Urinary bladder (tissue), 4 donors: ENCODE measurements at places on chromosomes 13 and 19. TPM values are rescaled to one million over a fixed set of nuclear protein-coding genes. Genes with fewer than 3 reads are reported as not detected.

DNA sequence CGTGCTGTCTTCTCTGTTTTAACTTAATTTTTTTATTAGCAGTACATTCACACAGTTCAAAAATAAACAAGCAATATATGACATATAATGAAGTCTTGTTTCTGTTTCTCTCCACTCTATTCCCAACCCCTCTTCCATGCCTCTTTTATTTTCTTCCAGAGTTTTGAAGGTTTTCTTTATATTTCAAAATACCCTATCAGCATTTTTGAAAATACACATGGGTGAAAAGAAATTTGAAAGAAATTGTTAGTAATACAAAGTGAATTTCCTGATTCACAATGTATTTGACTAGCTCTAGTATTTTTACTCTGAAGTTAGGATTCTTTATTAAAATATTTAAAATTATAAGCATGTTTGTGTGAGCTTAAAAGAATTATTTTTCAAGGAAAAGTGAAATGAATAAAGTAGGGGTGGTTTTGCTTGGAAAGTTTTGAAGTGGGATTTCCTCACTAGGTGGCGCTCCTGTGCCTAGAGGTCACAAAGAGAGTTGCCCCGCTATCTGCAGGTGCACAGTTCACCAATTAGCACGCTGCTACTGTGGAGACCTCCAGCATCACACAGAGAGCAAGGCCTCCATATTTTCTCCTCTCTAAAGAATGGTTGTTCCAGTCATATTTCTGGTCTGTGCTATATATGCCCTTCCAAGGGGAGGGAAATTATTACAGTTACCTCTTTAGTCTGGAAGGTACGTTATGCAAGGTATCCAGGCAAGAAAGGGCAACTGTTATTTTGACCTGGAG lies 37.6 kb downstream of the SOX21 start:
- DNase-seq, result no peak

Gene PCSK4
- 1.6 TPM for total RNA-seq

DNA sequence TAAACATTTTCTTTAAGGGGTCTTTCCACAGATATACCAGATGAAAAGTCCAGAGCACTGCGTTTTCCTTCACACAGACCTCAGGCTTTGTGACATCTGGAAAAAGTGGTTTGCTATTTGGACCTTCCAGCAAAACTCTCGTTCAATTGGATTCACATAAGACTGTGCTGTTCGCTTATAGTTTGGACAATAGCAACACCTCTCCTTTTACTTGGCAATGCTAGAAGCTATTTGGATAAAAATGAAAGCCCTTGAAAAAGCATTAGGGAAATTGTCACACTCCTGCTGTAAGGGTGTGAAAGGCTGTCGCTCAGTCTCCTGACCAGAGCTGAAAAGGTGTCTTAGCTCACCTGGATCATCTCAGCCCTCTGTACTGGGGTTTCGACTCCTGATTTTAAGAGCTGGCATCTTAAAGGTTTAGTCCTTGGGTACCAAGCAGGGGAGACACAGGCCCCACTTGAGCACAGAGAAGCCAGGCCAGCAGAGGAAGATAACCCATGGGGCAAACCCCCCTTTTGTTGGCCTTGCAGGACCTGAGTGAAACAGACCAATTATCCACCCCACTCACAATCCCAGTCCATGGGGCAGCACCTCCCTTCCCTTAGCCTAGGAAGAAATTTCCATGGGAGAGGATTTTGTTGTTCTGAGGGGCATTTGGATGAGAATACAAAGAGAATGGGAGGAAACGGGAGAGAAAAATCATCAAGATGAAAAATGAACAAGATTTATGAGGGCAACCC lies 257.6 kb downstream of the DLEU7 start:
- no peak for DNase-seq

GRCh38 chr13:98004107-98004506 lies 50.6 kb downstream of the IPO5 start:
- no peak for DNase-seq

DNA sequence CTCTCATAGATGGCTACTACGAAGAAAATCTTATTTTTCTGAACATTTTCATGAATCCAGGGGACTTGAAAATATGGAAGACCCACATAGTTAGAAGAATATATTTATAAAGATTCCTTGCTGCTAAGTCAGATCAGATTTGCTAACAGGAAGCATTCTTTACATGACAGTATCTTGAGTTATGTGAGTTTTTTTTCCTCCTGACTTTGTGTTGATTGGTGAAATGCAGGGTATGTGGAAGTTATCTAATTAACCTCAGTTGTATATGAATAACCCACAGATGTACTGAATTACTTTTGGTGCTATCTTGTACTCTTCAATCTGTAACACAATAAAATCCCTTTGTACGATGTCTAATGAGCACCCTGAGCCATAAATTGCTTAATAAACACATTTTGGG lies 53.8 kb downstream of the ESD start:
- no peak for DNase-seq

GRCh38 chr19:2274931-2275535 lies 6.9 kb downstream of the PEAK3 start:
- DNase-seq, result no peak

- DNase-seq, result no peak
These were observed 6.5 kb upstream of the HSPH1 start for GRCh38 chr13:31168166-31168565.

Gene SHISA7
- 0.16 TPM for total RNA-seq

- DNase-seq, result no peak
These were observed 499.8 kb downstream of the GPC6 start for GRCh38 chr13:93726173-93726957.

Gene TPTE2
- 0.16 TPM for total RNA-seq

DNA sequence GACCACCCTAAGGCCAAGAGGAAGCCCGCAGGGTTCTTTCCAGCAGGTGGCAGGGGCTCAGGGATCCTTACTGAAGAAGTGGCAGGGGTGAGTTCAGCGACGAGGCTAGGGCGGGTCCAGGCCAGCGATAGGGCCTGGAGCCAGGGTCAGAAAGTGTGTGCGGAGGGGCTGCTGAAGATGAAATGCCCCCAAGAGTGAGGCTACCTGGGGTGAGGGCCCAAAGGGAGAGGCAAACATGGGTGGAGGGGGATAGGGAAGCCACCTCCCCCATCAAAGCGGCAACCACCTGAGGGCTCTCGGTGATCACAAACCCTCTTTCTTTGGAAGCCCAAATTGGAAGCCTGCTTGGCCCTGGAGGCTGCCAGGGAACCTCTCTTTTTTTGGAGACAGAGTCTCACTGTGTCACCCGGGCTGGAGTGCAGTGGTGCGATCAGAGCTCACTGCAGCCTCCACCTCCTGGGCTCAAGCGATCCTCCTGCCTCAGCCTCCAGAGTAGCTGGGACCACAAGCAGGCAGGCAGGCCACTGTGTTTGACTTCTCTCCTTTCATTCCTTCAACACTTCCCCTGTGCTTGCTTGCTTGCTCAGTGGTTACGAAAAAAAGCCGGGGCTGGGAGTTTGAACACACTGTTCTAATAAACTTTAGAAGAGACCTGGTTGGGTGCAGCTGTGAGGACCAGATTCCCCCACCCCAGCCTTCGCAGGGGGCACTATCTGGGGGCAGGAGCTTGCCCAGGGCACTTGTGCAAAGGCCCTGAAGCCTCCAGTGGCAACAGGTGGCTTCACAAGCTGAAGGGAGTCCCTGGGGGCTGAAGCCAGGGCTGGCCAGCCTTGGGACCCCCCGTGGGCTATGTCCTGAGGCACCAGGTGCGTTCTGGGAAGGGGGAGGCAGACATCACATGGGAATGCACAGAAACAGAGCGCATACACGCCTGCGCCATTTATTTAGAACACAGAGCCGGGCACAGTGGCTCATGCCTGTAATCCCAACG lies 1.4 kb upstream of the ATP8B3 start:
- DNase-seq, result no peak

DNA sequence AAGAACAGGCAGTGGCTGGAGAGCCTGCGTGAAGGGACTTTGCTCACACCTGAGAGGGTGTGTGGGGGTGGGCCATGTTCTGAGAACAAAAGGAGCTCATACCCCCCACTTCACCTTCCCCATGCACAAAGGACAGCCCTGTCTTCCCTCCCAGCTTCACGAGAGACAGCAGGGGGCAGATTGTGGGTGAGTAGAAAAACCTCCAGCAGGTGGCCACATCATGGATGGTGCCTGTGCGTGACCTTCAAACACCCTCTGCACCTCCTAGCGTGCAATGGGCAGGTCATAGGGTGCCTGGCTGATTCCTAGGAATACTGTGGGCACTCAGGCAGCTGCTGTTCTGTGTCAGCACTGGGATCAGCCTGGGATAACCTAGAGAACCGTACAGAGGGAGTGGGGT lies 36.3 kb upstream of the PSG9 start:
- no peak for DNase-seq

Gene PDE4A
- 5.6 TPM for total RNA-seq

DNA sequence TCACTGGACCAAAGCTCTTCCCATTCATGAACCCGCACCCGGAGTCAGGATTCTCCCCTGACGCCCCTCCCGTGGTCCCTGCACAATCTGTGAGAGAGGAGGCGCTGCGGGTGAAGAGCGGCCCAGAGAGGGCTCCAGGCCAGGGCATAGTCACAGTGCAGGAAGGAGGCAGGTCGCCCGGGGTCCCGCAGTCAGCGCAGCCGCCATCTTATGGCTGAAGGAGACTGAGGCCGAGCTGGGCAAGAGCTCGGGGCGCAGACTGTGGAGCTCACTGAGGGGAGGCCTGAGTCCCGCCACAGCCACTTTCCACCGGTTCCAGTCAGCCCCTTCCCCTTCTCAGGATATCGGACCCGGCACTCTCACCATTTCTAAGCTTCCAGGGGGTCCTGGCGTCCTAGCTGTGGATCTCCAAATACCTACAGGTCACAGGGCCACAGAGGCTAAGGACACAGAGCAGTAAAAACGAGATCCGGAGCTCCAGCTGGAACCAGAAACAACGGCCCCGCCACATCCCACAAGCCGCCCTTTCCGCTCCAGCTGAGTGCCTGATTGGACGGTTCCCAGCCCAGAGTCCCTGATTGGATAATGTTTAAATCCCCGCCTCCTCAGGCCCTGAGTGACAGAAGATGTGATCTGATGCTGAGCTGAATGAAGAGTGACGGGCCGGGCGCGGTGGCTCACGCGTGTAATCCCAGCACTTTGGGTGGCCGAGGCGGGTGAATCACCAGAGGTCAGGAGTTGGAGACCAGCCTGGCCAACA lies at the start of gene ZNF99:
ZNF99 (minus strand) TSS at position 501 of the 760 bp plus-strand sequence; CDS start at position 366, 135 bp downstream.
- DNase-seq, result peak; percentile 8

GRCh38 chr13:44107357-44108121 lies 227.8 kb downstream of the LACC1 start:
- no peak for DNase-seq

- no peak for DNase-seq
These were observed 46.8 kb downstream of the MIPEP start for GRCh38 chr13:23842406-23842805.

GRCh38 chr19:10418235-10418484 lies 2.2 kb upstream of the PDE4A start:
- DNase-seq, result no peak

Gene SHC2
- 10.8 TPM for total RNA-seq

DNA sequence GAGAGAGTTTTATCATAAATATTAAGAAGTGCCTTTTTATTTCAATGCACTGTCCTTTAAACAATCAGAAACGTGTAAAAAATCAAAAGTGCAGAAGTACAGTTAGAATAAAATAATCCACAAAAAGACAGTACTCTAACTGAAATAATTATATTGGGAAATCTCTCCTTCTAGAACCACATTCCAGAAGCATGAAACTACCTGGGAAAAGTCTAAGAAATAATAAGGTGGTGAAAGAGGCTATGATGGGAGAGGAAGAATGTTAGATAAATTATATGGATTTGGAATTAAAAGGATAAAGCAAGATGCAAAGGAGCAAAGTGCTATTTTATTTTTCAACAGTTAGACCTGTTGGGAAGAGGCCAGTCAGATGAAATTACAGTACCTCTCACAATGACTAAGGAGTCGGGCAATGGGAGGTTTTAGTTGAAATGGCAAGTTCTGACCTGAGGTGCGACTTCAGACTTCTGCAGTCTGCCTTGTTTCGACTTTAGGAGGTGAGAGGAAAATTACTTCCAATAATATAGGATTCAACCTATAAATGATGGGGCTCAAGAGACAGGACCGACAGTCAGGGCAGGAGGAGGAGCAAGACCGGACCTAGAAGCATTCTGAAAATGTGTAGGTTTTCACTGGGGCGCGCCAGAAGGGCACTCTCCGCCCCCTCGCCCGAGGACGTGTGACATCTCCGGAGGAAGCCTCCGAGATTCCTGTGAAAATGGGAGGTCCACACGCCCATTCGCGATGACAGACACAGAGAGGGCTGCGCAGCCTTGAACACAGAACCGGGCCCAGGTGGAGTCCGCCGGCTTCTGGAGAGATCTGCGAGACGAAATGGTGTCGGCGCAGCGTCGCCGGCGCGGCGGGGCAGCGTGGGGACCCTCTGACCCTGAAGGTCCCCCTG lies 717 bp downstream of the SPRYD7 start:
- DNase-seq, result no peak

DNA sequence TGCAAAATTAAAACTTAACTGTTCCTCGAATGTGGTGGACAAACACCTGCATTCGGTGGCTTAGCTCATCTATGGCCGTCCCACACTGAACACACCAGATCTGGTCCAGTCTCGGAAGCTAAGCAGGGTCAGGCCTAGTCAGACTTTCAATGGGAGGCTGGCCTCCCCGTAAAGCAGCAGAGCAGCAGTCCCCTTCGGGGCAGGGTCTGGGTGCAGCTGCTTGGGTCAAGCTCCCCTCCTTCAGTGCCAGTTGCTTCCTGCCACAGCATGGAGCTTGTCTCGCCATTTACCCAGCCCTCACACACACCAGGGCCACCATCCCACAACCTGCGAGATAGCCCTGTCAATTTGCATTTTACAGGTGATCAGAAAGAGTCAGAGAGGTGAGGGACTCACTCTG lies 93.2 kb downstream of the TUBA3C start:
- no peak for DNase-seq

Gene TNFSF13B
- total RNA-seq, result 6.9 TPM

Gene ETV2
- total RNA-seq, result 0.32 TPM

Gene ZNF99
- total RNA-seq, result 0.74 TPM

Gene GNG7
- 2.8 TPM for total RNA-seq

DNA sequence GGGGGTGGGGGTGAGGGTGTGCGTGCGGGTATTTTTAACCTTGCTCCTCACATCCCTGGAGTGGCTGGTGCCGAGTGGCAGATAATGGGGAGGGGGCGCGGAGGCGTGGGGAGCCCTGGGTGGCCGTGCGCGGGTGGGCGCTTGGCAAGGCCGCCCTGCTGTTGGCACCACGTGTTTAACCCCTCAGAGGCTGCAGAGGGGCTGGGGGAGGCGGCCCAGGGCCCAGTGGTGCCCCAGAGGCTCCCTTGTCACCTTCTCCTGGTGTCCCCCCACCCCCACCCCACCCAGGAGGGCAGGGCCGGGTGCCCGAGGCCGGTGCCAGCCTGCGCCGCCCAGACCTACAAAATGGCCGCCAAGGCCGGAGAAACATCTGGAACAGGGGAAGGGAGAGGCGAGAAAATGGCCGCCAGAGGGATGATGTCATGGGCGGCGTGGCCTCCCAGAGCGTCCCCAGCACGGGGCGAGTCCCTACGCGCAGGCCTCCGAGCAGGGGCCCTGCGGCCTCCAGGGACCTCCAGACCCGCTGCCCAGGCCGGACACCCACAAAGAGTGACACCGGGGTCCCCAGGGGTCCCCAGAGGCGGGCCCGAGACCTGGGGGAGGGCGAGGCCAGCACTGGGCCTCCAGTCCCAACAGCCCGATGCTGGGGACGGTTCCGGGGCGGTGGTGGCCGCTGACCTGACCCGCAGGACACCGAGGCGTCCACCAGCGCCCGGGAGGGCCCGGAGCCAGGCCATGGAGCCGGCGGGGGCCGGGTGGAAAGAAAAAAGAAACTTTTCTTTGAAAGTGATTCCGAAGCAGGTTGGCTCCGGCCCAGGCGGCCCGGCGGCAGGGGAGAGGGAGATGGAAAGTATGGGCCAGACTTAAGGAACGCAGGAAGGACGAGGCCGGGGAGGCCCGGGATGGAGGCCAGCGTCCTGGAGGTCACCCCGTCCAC lies 38.2 kb downstream of the NFIC start:
- DNase-seq, result no peak

GRCh38 chr13:110490009-110490770 lies 71.3 kb downstream of the RAB20 start:
- no peak for DNase-seq
